ENCODE measurements at places on chromosomes 7 and 10.
A peak's percentile ranks its signal among the peaks of the same experiment; 100 is the strongest.

- DNase-seq: peak; percentile 65
Measured at GRCh38 chr7:1533547-1534329, 3.2 kb downstream of the MAFK start.

GRCh38 chr7:13949939-13950338, 39.5 kb downstream of the ETV1 start:
- DNase-seq: no peak

DNA sequence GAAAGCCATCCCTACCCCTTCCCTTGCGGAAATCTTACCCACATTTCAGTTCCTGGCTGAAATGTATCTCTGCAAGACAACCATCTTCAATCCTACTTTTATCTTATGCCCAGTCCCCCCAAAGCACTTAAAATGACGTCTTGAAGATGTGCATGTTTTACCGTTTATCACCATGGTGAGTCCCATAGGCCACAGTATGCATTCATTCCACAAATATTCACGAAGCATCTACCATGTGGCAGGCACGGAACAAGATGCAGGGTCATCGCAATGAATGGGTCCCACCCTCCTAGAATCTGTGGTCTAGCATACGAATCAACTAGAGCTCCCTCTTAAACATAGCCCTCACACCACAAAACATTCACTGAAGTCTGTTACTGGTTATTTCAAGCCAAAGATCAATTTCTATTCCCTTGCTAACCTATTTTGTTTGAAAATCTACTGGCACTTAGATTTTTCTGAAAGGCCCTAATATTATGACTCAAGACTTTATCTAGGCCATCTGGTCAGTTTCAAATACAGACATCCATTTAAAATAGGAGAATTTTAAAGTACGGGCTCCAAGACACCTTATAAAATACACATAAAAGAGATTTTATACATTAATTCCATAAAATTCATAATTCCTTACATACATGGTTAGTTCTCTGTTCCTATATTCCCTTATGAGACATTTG, 99.4 kb downstream of the PARD3 start:
- DNase-seq: no peak

GRCh38 chr7:81138870-81139269, 220.0 kb upstream of the SEMA3C start:
- no peak for DNase-seq

DNA sequence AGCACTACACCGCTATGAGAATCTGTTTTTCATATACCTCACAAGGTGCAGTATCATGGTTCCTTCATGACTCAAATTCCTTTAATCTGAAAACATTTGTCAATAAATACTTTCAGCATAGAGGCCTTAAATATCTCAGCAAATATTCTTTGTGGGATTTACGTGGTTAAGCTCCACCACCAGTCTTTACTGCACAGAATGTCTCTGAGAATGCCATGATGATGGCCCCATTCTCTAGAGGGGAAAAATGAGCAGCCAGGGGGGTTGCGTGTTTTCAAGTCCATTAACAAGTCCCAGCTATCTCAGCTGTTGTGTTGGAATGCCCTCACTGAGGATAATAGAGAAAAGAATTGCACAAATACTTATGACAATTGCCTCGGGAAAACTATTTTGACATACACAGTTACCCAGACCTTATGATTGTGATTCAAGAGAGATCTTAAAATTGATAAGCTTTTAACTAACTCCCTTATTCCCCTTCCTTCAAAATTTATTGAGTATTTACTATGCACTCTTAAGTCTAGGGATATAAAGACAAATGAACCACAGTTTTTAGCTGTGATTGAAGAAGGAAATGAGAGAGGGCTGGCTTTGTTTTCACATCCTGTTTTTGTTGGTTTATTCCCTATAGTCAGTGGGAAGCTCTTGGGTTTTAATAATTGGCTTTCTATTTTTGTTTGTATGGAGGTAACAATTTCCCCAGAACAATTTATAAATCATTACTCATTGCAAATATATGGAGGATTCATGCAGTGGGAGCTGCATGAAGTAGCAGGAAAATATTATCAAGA, 176.5 kb upstream of the VWC2 start:
- DNase-seq: no peak

DNA sequence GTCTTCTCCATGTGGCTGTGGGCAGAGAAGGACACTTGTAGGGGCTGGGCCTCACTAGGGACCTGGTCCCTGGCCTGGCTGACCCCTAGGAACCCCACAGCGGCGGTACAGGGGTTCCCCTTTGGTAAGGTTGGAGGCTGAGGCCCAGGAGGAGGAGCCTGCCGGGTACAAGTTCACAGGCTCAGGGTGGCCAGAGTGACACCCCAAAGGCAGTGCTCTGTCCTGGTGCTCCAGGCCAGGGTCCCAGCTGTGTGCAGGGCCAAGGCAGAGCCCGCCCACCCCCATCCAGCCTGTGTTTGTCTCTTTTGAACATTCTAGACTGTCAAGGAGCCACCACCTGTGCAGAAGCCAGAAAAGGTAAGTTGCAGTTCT, 23.3 kb downstream of the ANTXRL start:
- no peak for DNase-seq

DNA sequence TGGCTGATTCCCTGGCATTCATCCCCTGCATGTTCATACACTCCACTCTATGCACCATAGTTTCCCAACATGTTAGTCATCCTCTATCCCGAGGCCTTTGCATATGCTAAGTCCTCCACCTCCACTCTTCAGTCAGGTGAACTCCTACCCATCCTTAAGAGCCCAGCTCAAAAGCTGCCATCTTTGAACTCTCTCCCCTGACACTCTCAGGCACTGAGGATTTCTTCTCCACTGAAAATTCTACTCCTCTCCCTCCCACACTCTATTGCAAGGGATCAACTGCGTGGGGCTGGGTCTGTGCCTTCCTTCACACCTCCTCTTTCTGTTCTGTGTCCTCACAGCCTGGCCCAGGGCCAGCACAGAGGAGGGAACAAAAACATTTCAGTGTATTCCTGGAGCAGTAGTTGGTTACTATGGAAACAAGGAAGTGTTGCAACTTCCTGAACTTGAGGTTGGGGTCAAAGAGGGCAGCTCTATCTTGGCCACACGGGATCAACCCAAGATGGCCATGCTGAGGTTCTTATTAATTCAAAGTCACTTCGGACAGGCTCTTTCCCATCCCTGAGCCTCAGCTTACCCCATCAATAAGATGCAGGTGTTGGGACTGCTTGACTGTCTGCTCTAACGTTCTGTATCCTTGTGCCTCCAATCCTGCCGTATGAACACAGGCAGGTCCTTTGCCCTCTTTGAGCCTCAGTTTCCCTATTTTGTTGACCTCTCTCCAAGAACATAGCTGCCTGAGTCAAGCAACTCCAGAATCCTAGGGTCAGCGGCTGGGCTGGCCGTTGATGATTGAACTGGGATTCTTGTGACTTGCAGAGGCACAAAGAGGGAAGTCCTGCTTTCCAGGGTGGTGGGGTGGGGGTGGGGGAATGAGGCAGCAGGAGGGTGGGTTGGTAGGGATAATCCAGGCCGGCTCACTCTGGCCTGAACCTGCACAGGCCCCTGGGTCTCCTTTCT, 15.5 kb downstream of the ZMIZ1 start:
- DNase-seq: peak; percentile 25

DNA sequence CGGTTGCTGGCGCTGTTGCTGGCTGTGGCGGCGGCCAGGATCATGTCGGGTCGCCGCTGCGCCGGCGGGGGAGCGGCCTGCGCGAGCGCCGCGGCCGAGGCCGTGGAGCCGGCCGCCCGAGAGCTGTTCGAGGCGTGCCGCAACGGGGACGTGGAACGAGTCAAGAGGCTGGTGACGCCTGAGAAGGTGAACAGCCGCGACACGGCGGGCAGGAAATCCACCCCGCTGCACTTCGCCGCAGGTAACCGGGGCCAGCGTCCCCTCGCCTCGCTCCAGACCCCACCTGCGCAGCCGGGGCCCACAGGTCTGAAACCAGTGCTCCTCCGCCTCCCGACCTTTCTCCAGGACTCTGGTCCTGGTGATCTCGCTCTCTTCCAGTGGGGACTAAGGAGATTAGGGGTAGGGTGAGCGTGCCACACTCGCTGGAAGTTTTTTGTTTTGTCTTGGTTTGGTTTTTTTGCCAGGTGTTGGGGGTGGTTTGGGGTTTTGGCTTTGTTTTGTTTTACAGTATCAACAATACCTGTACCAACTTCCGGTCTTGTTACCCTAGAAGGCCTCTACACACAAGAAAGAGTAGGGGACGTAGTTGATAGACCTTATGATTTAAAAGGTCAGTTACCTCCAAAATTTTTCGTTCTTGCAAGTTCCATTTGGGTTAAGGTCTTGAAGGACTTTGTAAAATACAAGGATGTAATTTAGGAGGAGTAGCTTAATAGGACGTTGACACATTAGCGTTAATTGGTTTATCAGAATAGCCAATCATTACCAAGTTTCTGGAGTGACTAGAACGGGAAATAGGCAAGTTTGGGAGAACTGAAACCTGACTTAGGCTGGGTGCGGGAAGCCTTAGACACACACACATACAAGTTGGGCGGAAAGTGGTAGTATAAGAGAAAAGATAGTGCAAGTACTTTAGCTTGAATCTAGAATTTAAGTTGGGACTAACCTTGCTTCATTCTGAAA, 704 bp downstream of the TNKS2 start:
- peak; percentile 54 for DNase-seq

DNA sequence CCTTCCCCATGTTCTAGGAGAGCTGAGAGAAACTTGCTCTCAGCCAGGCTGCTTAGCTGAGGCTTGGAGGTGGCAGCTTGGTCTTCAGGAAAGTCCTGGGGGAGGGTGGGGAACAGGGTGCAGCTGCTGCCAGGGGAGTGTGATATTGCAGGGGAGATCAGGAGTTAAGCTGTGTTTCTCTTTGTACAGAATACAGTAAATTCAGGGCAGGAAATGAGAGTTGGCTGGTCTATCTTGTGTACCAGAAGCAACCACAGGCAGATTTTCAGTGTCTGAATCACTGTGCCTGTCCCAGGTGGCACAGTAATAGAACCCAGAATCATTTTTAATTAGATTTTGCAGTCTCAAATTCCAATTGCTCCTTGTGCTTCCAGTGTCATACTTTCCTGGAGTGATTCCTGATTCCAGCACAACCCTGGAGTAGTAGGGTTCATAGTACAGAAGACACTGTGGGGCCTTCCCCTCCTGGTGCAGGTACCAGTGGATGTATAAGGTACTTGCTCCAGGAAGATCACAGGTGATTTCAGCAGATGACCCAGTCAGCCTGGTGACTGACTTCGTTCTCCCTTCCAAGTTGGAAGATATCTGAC, 94.0 kb upstream of the TARP start:
- DNase-seq: peak; percentile 31

DNA sequence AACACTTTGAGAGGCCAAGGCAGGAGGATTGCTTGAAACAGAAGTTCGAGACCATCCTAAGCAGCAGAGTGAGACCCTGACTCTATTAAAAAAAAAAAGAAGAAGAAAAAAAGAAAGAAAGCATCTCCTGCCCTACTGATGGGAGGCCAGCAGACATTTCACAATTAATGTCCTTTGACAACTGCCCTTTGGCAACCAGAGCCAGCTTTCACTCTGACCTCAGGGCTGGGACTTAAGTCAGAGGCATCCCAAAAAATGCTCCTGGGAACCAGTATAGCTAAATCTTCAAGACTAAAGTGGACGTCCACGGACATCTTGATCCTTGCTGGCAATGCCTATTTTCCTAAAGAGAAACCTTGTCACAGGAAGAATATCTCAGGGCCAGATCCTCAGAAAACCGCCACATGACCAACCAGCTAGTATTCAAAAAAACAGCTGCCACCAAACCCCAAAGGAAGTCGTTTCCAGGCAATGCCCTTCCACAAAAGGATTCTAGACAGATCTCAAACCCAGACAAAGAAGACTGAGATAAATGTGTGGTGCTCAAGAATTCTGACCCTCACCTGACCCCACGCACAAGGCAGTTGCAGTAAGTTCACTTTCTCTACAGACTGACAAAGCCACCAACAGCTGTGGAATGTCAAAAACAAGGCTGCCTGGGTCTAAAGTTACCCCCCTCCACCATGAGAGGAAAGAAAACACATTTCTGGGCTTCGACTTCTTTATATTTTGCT, 18.4 kb downstream of the GFRA1 start:
- no peak for DNase-seq

- no peak for DNase-seq
Measured at GRCh38 chr7:11592699-11593098, 239.3 kb downstream of the THSD7A start.

DNA sequence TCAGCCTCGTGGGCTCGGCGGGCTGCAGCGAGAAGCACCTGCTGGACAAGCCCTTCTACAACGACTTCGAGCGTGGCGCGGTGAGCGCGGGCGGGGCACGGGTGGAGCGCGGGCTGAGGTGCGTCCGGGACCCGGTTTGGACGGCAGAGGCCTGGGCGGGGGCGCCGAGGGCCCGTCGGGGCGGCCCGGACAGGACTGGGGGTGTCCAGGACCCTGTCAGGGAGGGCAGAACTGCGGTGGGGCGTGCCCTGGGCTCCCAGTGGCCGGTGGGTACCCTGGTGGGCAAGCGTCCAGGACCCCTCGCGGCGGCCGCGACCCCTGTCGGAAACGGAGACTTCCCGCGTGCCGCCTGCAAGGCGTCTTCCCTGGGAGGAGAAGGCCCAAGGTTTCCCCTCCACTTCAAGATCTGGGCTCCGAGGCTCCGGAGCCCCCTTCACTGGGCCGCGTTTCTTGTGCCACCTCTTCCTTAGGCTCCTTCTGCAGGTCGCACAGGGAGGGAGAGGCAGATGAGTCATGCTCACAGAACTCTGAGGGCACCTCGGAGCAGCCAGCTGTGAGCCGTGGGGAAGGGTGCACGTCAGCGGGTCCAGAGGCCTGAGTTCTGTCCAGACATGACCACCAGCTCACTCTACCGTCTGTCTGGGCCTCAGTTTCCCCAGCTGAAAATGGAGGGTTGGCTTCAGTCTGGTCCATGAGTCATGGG, 485 bp downstream of the ALOX5 start:
- DNase-seq: peak; percentile 30

DNA sequence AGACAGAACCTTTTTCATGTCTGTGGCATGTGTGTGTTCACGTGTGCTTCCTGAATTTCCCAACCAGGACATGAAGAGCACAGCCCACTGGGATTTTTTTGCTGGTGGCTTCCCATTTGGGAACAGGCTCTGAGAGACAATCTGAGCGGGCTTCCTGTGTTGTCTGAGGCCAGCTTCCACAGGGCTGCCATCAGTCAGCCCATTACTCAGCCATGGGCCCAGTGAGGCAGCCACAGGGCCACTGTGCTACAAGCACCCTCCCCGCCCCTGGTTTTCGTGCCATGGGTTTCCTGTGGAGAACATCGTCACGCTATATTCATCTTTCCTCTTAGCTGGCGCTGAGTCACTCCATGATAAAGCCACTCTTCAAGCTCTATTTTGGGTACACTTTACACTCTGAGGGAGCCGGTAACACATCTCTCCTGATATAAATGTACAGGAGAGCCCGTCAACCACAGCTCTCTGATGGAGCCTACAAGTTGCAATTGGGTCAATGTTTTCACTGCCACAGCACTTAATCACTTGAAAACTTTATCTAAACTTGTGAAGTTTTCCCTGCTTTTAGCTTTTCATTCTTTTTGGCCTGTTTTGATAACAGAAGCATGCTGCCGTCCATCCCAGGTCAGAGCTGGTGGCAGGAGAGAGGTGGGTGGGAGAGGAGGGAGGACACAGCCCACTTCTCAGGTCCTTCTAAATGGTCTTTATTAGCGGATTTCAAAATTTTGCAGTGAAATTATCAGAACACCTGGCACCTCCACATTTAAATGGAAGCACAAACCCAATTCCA, 96.9 kb downstream of the HIPK2 start:
- peak; percentile 89 for DNase-seq

GRCh38 chr10:10798102-10798863, 219.4 kb upstream of the CELF2 start:
- DNase-seq: no peak

GRCh38 chr7:37425498-37425897, 23.2 kb downstream of the ELMO1 start:
- DNase-seq: no peak

GRCh38 chr10:77087366-77087765, 550.2 kb downstream of the KCNMA1 start:
- DNase-seq: no peak

All from stimulated activated CD4-positive, alpha-beta T cell treated with anti-CD3 and anti-CD28 coated beads, Interleukin-15, amount 100 ng/mL, for 24 hours (primary cell).